Stimulated activated CD4-positive, alpha-beta T cell treated with anti-CD3 and anti-CD28 coated beads, Interleukin-4, amount 100 ng/mL, for 24 hours (primary cell): ENCODE measurements at places on chromosomes 16 and 17.

DNA sequence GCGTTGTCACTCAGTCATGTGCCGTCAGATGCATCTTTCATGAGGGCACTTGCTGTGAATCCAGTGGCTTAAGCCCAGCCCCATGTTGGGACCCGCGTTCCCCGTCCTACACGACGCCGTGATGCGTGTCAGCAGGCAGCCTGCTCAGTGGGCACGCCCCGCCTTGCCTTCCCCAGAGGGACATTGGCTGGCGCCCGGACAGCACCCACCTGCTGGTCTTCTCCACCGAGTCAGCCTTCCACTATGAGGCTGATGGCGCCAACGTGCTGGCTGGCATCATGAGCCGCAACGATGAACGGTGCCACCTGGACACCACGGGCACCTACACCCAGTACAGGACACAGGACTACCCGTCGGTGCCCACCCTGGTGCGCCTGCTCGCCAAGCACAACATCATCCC, 8.8 kb downstream of the ITGB4 start:
- DNase-seq: no peak

- DNase-seq: peak; percentile 18
Observed at GRCh38 chr17:7408252-7408727, 645 bp downstream of the NLGN2 start.

DNA sequence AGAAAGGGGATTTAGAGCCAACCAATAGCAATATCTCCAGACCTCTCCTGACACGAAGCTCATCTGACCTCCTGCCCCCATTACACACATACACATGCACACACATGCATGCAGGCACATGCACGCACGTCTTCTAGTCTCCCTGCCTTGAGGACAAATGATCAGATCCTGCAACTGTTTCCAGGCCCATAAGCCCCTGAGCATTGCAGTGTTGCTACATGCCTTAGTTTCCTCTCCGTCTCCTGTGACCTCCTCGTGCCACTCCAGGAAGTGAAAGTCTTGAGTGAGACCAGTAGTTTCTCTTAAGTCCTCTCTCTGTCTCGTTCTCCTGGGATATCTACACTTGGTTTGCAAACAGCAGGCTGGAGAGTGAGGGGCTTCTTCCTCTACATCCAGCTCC, 8.2 kb downstream of the CIITA start:
- no peak for DNase-seq

DNA sequence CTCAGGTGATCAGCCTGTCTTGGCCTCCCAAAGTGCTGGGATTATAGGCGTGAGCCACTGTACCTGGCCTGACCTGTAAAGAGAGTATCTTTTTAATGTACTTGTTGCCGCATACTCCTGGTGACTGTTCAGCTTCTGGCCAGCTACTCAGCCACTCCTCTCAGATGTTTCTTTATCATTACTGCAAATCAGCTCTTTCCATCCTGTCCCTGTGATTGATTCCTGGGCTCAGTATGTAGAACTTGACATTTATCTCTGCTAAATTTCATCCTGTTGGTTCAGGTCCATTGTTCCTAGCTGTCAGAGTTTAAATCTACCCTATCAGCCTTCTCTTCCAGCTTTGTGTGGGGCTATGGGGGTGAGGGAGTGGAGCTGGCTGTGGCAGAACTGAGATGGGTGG, 211.5 kb upstream of the ASIC2 start:
- DNase-seq: no peak

GRCh38 chr17:40534371-40535189, 30.7 kb downstream of the CCR7 start:
- no peak for DNase-seq

- no peak for DNase-seq
Observed at GRCh38 chr17:14712611-14713021, 411.7 kb downstream of the HS3ST3B1 start.

- DNase-seq: peak; percentile 69
Observed at GRCh38 chr17:77887464-77888241, 70.8 kb upstream of the TNRC6C start.

GRCh38 chr17:30321314-30321713, 12.5 kb downstream of the TMIGD1 start:
- no peak for DNase-seq

- no peak for DNase-seq
Observed at GRCh38 chr17:58641887-58642311, 49.9 kb downstream of the TEX14 start.

- DNase-seq: no peak
Observed at GRCh38 chr16:56475201-56475600, 23.8 kb downstream of the OGFOD1 start.

DNA sequence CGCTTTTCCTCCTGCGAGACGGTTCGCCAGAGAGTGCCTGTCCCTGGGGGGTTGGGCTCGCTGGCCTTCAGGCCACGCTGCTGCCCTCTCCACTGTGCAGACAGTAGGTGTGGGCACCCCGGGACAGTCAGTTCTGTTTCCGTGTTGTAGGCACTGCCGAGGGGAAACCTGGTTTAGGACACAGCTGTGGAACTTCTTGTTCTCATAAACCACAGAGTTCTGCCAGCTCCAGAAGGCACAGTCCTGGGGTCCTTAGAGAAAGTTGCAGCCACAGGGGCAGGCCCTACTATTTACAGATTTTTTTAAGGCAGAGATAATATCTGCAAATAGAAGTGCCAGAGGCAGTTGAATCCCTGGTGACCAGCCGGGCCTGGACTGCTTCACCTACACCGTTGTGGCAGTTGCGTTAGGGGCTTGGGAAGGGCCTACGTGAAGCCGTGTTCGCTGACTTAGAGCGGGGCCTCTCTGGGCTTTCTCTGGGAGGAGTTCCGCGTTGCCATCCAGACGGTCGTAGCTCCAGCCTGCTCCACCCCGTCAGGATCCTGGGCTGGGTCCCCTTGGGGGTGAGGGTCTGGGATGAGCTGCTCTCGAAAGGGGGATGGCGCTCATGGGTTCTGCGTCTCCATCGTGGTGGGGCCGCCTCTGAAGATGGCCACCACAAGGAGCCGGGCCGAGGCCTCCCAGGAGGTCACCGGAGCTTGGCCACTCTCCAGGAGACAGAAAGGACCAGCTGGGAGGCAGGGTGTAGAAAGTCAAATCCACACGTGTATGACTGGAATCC, 126.3 kb downstream of the BANP start:
- DNase-seq: no peak

DNA sequence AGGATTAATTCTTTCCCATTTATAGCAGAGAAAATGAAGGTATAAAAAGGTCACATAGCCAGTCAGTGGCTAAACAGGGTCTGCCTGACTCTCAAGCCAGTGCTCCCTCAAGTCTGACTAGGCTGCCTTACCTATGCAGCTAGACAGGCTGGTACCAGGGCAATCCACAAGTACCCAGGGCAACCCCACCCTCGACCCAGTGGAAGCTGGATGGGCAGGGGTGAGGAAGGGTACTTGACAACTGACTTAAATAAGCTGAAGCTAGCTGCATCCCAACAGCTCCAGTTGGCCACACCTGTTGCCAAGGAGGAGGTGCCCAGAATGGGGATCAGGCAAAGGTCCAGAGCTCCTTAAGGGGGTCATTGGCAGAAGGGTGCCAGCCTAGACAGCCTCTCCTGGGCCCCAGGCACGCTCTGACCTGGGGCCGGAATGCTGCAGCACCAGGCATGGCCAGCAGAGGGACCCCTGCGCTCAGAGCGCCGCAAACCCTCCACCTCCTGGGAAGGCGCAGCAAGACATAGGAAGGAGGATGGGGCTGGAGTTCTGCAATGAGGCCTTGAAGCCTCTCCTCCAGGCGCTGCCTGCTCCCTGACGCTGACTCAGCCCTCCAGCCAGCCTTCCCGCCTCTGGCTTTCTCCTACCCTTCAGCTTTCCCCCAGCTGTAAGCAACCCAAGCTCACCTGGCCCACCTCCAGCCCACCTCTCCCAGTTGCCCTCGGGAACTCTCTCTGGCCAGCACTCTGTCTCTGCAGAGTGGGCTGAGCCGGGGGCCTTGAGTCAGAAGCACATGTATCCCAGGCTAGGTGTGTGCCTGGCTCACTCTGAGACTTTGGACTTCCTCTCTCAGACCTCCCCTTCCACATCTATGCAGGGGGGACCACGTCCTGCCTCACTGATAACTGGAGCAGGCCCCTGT, 28.8 kb downstream of the MPP2 start:
- peak; percentile 72 for DNase-seq

DNA sequence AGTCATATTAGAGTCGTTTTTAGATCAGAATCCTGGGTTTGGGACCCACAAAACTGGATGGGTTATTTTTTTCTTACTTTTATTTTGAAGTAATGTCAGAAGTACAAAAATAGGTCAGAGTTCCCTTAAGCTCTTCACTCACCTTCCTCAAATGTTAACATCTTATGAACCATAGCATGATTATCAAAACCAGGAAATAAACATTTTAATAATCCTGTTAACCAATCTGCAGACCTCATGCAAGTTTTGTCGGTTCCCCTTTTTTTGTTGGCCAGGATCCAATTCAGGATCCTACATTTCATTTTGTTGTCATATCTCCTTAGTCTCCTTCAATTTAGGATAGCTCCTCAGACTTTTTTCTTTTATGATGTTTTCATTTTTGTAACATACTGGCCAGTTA, 162.0 kb downstream of the CHD9 start:
- DNase-seq: no peak

DNA sequence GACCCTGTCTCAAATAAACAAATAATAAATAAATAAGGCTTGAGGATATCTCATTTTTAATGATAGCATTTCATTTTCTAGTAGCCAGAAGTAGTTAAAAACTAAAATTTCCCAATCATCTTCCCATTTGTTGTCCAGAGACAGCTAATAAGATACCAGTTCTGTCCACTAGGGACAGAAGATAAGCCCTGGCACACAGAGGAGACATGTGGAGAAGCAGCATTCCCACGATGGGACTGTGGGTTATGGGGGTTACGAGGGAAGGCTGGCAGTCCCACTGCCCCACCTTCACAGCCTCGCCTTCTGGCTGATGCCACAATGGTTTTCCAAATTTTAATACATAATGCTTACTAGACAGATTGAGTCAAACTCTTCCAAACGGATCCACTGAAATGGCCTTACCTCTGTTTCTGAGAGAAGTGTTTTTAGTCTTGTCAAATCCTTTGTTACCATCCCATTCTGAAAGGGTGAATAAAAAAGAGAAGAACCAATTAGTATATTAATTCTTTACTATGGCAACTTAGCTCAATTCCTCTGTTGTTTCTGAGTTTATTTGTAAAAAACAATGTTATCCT, 44.2 kb downstream of the HELZ start:
- DNase-seq: no peak

DNA sequence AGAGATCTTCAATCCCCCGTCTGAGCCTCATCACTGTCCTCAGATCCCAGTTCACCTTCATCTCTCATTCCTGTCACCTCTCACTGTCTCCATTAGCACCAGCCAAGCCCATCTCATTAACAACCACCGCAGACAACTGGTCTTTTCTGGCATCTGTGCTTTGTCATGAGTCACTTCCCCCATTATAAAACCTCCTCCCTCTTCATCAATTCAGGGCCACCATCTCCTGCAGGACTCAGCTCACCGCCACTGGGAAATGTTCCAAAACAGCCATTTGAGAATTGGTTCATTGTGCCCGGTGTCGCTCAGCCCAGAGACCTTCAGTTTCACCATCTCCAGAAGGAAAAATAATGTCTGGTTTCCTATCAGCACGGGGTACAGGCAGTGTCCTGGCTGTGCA, 56.9 kb upstream of the TEKT3 start:
- no peak for DNase-seq

GRCh38 chr16:86067936-86068335, 169.0 kb downstream of the IRF8 start:
- no peak for DNase-seq

DNA sequence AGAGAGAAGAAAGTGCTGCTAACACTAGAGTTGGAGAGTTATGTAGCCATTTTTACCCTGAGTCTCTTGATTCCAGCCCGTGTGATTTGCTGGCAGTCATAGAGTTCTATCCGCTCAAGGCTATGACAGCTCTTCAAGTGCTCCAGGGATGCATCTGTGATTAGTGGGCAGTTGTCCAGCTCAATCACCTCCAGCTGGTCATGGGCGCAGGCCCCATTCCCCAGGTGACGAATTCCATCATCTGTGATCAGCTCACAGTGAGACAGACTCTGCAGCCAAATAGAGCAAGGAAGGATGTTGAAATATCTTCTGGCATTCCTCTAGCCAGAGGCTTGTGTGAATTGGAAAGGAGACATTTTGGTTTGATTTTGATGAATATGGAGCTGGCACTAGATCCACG, 38.4 kb upstream of the STAC2 start:
- no peak for DNase-seq

GRCh38 chr17:69581061-69581961, 166.8 kb downstream of the MAP2K6 start:
- no peak for DNase-seq

- no peak for DNase-seq
Observed at GRCh38 chr17:40463122-40463550, 19.9 kb downstream of the IGFBP4 start.

DNA sequence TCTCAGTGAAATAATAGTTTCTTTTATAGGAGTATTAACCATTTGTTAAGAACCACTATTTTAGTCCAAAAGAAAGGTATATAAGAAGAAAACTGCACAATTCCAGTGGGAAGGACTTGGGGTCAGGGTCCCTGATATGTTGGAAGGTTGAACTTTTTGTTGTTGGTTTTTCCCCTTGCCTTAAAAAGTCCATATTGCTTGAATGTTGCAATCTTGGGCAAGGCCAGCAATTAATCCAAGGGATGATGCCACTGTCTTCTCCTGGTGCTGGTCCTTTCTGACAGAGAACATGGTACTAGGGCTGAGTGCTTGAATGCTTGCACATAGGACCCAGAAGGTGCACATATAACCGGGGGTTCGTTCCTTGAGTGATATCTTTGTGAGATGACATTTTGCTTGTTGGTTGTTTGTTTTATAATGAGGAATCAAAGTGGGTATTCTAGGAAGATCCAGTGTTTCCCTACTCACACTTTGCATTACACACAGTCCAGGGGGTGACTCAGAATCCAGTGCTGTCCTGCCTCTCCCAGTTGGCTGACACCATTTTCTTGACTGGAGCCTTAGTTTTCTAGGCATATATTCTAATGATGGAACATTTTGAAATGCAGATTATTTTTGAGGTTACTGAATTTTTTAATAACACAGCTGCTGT, 54.9 kb downstream of the SIAH1 start:
- DNase-seq: no peak

GRCh38 chr17:21358682-21359482, 17.3 kb upstream of the KCNJ12 start:
- DNase-seq: no peak

DNA sequence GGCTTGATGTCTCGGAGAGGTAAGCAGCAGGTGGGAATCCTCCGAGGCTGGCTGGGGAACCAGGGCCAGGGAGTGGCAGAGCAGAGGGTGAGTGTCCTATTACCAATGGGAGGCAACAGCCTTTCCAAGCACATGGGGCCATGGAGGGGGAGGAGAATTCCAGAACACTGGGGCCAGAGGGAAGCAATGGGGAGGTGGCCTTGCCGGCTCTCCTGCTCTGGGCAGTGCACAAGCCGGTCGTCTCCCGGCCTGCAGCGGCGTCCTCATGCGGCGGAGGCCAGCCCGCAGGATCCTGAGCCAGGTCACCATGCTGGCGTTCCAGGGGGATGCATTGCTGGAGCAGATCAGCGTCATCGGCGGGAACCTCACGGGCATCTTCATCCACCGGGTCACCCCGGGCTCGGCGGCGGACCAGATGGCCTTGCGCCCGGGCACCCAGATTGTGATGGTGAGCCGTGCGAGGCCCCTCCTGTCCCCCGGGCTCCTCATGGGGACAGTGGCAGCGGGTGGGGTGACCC, 21.9 kb downstream of the SGSH start:
- no peak for DNase-seq

GRCh38 chr17:78130437-78131101, at the start of gene TMC8:
Gene TMC8 (plus strand): TSS chr17:78130771. CDS start chr17:78131589, 818 bp downstream.
- peak; percentile 70 for DNase-seq

- no peak for DNase-seq
Observed at GRCh38 chr16:20956319-20956718, 55.7 kb downstream of the LYRM1 start.

GRCh38 chr17:12993631-12994030, 24.2 kb downstream of the ELAC2 start:
- DNase-seq: no peak
